NCI-H1930 (cell line): ENCODE measurements at places on chromosomes 5 and 9.

- no peak for DNase-seq
Measured at GRCh38 chr5:168136340-168136739, 155.1 kb upstream of the WWC1 start.

DNA sequence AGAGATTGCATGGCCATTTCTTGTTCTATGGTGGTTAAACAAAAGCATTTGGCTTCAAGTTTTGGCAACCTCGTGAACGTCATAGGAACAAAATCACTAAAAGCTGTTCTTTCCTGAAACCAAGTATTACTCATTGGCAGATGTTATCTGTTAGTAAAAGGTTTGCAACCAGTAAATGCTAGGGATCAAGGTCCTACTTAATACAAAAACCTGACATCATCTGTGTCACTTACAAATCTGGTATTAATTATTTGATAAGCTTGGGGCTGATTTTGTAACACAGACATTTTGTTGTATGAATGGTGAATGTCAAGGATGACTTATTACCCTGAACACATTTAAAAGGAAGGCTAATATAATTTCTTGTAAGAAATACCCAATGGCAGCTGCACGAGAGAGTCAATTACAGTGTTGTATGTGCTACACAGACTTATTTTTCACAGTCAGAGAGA, 486.4 kb upstream of the ZNF608 start:
- DNase-seq: no peak

GRCh38 chr5:113950186-113950585, 411.7 kb upstream of the KCNN2 start:
- DNase-seq: no peak

GRCh38 chr9:124964056-124964455, 23.2 kb upstream of the GOLGA1 start:
- no peak for DNase-seq

GRCh38 chr9:976943-977837, 735 bp downstream of the DMRT3 start:
- peak; percentile 73 for DNase-seq

DNA sequence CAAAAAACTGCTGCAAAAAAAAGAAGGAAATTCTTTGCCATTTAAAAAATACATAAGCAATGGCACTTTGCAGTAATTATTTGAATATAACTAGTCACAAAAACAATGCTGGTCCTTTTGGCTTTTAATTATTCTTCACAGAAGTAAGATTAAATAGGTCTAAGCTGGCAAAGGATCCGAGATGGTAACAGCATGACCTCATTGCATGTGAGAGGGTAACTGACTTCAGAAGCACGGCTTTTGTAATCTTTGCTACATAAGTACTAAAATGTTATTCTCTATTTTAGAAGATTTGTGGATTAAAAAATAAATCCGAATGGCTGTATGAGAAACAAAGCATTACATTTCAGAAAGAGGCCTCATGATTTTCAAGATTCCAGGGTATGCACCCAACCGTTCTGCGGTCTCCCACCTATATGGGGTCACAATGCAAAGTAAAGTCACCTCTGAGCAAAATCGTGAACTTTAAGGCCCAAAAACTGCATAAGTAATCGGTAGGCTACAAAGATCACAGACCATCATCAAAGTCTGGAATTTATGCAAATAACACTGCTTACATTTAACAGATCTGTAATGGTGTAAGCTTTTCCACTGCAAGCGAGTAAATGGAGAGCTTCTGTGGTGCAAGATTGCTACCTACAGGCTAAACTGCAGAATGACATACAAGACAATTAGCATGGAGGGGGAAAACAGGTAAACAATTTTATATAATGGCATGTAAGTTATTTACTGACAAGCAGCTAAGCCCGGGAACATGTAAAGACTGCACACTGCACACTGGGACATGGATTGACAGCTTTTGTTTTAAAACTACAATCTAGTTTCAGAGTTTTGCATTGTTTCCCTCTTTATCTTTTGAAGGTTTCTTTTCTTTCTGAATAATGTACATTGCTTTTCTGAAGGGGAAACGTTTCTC, 231.6 kb downstream of the SLF1 start:
- DNase-seq: no peak

- DNase-seq: no peak
Measured at GRCh38 chr5:149450199-149450598, 71.1 kb upstream of the IL17B start.

- DNase-seq: no peak
Measured at GRCh38 chr9:110156902-110157301, 51.1 kb downstream of the C9orf152 start.

- no peak for DNase-seq
Measured at GRCh38 chr9:16318516-16319060, 551.9 kb downstream of the BNC2 start.

DNA sequence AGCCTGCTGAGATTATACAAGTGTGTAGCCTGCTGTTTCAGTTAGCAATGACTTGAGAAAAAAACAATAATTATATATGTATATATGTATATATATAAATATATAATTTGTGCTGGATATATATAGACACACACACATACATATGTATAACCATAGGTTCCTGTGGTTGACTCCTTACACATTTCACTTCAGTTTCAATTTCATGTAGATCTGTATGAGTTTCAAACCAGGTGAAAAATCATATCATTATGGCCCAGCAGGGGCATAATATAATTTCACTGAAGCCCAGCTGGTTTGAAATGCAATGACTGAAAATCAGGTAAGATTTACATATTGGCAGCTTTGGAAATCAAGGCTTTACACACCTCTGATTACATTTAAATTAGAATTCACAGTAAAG, 690.4 kb upstream of the CDH18 start:
- DNase-seq: no peak

- DNase-seq: no peak
Measured at GRCh38 chr5:127353327-127353726, 62.7 kb downstream of the MEGF10 start.

GRCh38 chr9:90070056-90070455, 465.2 kb downstream of the GADD45G start:
- no peak for DNase-seq

DNA sequence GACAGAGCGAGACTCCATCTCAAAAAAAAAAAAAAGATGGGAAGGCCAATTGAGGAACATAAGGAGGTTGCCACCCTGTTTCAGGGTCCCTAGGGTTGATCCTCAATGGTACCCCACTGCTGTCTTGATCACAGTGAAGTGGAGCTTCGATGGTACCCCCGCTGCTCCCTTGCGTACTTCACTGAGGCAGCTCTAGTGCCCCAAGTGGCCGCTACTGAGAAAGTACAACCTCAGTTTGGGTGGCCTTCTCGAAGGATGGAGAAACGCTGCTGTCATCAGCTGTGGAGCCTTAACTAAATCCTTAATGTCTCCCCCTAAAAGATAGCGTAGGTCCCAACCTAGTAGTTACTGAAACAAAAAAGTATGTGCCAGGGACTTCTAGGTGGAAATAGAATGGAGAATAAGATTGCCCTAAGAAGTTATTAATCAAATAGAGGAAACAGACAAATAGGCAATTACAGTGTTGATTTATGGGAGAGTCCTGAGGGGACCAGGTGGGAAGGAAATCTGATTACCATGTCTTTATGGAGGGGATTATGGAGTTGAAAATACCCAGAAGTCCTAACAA, 6.3 kb downstream of the TESK1 start:
- DNase-seq: peak; percentile 44

DNA sequence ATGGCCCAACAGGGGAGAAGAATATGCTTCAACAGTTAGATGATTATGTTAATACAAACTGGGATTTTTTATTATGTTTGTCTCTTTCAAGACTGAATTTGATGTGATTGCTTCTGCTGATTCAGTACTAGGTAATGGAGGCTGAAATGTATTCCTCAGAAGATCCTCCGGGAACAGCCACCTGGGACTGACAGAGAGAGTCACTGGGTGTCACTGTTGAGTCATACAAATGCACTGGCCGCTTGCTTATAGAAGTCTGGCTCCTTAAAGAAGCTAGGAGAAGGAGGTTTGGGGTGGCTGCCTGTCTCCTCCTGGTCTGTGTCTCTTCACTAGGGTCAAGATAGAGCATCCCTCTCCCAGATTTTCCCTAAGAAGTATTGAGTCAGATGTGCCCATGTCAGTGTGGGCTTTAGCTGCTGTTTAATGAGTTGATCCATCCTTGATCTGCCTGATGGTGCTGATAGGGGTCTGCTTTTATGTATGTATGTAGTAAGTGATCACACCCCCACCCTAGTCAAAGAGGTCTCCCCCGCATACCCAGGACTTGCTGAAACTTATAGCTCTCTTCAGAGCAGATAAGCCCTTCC, 773.4 kb downstream of the BRINP1 start:
- DNase-seq: no peak

- no peak for DNase-seq
Measured at GRCh38 chr9:89803403-89803802, 198.6 kb downstream of the GADD45G start.

DNA sequence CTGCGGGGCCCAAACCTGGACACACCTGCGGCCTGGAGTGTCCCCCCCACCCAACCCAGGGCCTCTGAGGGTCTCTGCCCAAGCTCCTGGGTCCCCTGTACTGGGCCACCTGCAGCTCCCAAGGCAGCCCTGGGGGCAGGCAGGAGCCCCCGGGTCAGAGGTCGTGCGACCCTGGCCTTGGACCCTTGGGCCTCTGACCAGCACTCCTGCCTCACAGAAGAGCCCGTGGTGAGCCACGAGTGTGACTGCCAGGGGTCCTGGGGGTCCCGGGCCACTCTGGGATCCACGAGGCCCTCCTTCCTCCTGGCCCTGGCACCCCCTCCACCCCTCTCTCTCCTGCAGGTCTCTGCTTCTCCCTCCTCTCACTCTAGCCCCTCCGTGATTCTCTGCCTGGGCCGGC, 5.0 kb upstream of the PTGDS start:
- no peak for DNase-seq

- no peak for DNase-seq
Measured at GRCh38 chr9:109859447-109859846, 79.4 kb downstream of the PALM2AKAP2 start.

DNA sequence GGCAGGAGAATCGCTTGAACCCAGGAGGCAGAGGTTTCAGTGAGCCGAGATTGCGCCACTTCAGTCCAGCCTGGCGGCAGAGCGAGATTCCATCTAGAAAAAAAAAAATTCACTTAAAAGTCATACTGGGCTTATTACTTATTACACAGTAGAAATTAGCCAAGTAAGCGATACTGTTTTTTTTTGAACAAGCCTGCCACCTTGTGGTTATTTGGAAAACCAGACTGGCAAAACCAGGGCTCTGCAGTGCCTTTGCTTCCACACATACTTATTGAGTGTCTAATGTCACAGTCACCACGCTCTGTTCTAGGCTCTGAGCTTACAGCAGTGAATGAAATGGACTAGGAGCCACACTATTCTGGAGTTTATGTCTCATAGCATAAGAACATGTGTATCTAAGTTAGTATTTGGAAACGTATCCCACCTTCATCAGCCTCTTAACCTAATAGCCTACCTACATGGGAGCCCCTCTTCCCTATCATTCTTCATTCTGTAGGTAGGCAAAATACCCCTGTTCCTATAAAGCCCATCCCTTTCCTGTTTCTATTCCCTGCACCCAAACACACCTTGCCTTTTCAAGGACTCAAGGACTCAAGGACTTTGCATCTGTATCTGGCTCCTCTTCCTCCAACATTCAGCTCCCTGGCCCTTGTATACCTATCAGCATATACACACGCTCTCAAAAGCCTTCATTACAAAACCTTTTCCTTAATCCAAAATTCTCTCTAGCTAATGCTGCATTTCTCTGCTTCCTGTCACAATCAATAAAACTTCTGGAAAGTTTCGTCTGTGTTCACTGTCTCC, 13.9 kb upstream of the BASP1 start:
- peak; percentile 74 for DNase-seq

DNA sequence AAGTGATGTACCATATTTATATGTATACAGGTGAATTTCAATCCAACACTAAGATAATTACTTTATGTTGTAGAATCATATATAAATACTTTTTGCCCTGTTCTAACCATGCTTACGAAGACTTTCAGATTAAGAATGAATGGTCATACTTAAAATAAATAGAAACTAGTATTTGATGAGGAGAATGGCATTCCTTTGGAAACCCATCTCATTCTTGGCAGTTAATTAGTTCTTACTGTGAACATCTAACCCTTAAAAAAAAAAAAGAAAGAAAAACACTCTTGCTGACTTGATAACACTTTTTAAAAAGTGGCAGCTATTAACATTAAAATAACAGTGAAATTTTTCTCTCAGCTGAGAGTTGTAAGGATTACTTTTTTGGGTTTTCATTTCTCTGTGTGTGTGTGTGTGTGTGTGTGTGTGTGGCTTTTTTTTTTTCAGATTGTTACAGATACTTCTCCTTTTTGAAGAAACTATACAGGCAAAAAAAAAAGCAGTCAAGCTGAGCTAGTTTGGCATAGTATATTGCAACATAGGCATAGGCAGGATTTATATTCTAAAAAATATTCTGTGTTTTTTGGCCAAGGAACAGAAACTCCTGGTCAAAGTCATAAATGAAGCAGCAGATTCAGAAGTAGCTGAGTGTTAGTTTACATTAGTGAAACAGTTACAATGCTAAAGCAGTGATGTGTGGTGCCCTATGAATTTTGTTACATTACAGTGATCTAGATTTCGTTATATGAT, 163.5 kb downstream of the CD180 start:
- DNase-seq: no peak

DNA sequence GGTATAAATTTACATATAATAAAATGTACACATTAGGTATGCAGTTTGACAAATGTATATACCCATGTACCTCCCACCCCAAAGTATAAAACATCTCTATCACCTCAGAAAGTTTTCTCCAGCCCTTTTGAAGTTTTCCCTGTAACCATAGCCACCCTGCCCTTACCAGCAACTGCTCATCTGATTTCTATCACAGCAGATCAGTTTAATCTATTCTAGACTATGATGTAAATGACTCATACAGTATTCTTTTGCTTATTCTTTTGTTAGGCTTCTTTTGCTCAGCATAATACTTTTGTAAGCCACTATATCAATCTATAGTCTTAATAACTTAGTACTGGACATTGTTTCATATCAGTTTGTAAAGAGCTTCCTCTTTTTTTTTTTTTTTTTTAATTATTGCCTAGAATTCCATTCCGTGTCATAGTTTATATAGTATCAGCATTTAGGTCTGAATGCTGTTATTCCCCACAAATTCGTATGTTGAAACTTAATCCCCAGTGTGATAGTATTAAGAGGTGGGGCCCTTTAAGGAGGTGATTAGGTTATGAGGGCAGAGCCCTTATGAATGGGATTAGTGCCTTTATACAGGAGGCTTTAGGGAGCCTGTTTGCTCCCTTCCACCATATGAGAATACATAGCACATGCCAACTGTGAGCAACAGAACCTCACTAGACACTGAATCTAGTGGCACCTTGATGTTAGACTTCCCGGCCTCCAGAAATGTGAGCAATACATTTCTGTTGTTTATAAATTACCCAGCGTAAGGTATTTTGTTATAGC, 20.3 kb downstream of the MELK start:
- no peak for DNase-seq

DNA sequence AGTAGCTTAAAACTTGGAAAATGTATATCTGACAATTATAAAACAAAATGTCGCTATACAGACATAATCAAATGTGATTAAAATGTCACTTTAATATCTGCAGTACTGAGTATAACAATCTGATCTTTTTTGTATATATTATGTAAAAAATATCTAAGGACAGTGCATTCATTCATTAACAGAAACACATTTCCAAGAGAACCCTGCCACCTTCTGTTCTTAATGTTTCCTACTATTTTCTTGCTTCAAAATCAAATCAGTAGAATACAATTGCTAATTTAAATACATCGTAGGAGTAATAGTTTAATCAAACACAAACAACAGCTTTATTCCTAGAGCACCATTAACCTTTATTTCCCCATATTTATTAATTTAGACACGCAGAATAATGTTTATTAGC, 142.6 kb upstream of the ST8SIA4 start:
- no peak for DNase-seq
